ENCODE measurements at places on chromosomes 12 and 14.
A peak's percentile ranks its signal among the peaks of the same experiment; 100 is the strongest.

GRCh38 chr14:101444116-101444515 is 117.2 kb upstream of the DIO3 start:
- no peak for DNase-seq

DNA sequence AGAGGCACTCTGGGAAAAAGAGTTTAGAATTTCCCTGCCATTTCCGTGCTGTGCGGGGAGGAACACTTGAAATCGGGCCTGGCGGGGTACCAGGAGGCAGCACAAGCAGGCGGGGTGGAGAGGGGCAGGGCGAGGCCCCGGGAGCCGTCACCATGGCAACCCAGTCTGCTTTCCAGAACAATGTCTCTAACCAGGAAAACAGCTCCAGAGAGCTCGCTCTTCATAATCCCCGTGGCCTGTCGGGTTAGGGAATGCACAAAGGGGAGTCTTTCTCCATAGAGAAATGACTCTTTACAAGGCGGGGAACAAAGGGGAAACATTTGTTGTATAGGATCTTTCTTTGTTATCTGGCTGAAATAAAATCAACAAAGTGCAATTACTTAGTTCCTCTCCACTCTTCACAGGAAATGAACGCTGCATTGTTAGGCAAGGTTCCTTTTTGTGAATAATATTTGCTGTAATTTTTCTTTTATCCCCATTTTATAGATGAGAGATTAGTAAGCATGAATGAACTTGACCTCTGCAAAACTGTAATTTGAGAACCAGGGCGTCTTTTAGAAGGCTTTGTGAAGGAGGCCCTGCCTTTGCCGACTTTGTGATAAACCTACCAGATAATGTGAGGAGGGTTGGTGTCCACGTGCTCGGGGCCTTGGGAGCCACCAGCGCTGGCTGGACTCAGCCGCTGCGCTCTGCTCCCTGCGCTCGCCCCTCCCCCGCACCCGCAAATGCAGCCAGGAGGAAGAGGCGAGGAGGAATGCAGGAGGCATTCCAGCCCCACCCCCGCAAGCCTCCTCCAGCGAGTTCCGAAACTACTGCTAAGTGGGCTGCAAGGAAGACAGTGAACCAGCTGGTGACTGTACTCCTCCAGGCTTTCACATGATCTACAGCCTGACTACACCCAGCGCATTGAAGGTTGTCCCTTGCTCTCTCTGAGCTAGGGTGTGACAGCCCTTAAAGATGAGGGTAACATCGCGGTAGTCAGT is 105.2 kb upstream of the ATF7IP start:
- DNase-seq, result peak; percentile 6

DNA sequence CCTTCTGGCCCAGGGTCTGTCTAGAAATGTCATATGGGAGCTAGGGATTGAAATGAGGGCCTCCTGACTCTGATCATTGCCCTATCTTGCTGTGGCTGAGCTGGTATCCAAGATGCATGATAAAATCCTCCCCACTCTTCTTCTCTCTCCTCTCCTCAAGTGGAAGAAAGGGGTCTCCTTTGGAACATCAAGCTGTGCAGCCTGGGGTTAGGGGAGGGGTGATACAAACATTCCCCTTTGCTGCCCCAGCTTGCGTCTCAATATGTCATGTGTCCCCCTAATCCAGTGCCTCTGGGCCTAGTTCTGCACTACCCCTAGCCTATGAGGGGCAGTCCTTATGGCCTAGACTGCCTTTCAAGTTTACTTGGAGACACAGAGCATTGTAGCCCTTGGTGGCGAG is 8.5 kb downstream of the RDH16 start:
- DNase-seq, result no peak

DNA sequence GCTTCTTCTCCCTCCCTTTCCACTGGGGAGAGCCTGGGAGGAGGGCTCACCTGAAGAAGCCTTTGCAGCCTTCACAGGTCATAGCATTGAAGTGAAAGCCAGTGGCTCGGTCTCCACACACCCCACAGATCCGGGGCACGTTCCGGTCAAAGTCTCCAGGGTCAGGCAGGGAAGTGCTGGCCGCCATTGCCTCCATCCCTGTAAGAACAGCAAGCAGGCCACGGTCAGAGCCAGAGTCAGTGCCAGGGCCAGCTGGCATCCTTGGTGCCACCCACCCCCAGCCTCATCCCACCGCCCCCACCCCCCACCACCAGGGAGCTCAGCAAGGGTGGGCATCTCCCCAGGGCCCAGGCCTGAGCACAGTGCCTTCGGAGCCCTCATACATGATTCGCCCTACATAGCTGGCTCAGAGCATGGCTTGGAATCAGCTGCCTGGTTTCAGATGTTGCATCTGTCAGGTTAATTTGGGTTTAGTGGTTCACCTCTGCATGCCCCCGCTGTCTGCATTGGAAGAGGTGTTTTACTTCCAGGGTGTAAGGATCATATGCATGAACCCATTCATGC is 25.8 kb downstream of the VDR start:
- DNase-seq, result no peak

DNA sequence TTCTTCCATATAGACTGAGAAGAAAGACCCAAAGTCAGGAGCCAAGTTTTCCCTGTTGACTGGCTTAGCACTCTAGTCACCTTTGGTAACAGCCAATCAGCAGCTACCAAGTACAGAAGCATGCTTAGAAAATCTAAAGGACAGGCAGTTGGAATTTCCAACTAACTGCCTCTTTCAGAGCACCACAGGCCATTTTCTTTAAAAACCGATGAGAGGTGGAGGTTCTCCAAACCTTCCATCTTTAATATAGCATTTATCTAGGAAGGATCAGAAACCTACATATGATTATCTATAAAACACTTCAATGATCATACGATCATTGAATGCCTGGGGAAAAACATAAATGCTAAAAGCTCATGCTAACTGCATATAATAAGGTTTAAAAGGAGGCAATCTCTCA is at the start of gene CATSPERB:
TSS of gene CATSPERB (minus strand) at position 101 of the 400 bp plus-strand sequence. CDS start 2,607 bp downstream, outside the sequence.
- DNase-seq, result no peak
